CD4-positive, alpha-beta T cell treated with Interleukin-12 subunit alpha and Interleukin-12 subunit beta, for 1 hour (primary cell): ENCODE measurements at places on chromosomes 6 and 20.

GRCh38 chr6:109925075-109925474 lies 53.0 kb upstream of the GPR6 start:
- no peak for DNase-seq

DNA sequence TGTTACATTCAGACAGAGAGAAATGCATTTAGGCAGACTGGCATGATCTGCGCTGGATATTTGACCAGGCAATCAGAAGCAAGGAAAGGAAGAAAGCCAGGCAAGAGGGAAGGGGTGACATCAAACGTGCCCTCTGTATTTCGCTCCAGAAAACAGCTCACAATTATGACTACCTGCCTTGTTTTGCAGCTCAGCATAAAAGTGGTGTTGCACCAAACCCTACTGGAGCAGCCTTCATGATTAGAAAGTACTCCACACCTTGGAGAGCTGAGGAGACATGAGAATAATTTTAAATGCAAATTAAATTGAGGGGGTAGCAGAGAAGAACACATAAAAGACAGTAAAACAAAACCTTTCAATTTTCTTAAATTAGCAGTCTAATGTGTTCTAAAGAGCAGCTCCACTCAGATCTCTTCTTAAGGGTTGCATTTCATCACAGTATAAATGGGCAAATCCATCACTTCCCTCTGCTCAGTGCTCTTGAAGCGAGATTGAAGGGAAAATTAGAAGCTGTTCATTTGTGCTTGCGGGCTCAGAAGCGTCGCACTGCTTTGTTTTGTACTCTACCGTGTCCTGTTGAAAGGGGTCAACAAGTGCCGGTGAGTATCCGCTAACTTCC lies at the start of gene PHACTR1:
Gene PHACTR1, plus strand, starts transcription at position 470 of the 619 bp plus-strand sequence.
- DNase-seq = no peak

DNA sequence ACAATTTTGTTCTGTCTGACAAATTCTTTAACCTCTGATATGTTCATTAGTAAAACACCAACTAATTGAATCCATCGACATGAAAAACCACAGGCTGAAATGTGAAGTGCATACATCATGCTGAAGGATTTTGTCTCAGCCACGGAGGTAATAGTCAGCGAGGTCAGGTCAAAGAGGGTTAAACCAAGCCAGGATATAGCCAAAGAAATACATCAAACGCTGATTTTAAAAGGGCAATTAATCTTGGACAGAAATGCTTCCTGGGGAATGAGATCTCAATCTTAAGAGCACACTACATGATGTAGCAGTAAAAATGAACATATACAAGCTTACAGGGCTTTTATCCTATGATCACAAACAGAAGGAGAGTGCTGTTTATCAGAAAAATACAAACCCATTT lies 106.7 kb downstream of the PRDM1 start:
- no peak for DNase-seq

GRCh38 chr20:61500791-61501321 lies 248.8 kb downstream of the CDH4 start:
- DNase-seq = no peak

DNA sequence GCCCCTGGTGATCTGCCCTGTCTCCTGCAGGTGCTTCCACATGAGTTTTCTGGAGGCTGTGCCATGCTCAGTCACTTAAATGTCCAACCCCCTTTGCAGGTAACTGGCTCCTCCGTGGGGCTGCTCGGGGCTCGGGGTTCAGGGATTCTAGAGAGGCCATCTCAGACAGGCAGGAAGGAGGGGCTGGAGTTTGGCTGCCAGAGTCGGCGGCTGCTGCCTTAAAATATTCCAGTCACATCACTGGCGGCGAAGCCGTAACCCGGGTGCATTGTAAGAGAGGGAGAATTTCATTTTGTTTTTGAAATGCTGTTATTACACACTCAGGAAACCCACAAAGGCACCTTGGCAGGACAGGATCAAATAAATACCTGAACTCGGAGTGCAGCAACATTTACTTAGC lies 212.9 kb upstream of the PMEPA1 start:
- DNase-seq = no peak

GRCh38 chr6:62711750-62712149 lies 425.7 kb upstream of the KHDRBS2 start:
- DNase-seq = no peak

DNA sequence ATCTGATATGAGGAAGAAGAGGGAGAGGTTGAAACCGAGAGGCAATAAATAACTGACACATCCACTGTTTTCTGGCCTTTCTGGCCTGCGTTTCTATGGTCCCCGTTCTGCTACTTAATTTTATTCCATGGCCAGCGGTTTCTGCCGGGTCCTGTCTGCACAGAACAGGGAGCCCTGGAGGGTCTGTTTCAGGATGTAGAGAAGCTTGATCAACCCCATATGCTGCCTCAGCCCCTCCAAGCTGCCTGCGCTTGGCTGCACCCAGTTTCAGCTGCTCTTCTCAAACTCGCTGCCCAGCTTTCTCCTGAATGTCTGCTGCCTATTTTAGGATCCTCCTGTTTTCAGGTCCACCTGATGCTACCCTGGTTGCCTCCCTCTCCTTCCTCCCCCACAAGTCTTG lies 18.5 kb upstream of the PACSIN1 start:
- no peak for DNase-seq

DNA sequence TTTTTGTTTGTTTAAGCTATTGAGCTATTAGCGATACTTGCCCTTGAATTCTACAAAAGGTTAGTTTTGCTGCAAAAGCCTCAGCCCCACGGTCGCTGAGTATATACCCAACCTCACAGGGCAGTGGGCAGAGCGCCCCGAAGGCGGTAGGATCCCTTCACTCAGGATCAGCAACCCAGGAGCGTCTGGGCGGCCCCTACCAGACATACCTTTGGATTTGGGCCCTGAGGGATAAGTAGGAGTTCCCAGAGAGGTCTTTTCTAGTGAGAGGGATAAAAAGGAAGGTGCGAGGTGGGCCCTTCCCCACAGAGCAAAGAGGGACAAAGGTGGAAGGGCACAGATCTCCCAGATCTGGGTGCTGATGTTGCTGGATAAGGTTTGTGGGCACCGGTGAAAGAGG lies 6.1 kb downstream of the SASH1 start:
- no peak for DNase-seq

- no peak for DNase-seq
These were observed 16.2 kb downstream of the BNIP5 start for GRCh38 chr6:36320475-36320874.

- DNase-seq = no peak
These were observed 70.8 kb downstream of the MDGA1 start for GRCh38 chr6:37626915-37627314.
